ENCODE measurements at places on chromosomes 4 and X. TPM values are rescaled to one million over a fixed set of nuclear protein-coding genes. Genes with fewer than 3 reads are reported as not detected.
A peak's percentile ranks its signal among the peaks of the same experiment; 100 is the strongest.

GRCh38 chr4:171203425-171203824 is 609.8 kb upstream of the GALNTL6 start:
- no peak overlapping the region for H3K27ac ChIP-seq
- peak; percentile 20 for DNase-seq
- no peaks in the 10 kb centered on the region for H3K36me3 ChIP-seq
- H3K4me3 ChIP-seq: no peak overlapping the region
- H3K27me3 ChIP-seq: no peaks in the 10 kb centered on the region

GRCh38 chrX:110402091-110402849 is 43.6 kb downstream of the RTL9 start:
- H3K4me1 ChIP-seq: 0 out of 2 replicates have a peak, but pooled peaks cover 2% of the 10 kb centered on the region
- peak overlapping the region; percentile 20 for H3K27ac ChIP-seq
- no peak overlapping the region for H3K4me3 ChIP-seq

GRCh38 chrX:3052860-3053259 is 11.6 kb downstream of the ARSF start:
- H3K36me3 ChIP-seq: no peaks in the 10 kb centered on the region
- H3K27ac ChIP-seq: no peak overlapping the region
- no peaks in the 10 kb centered on the region for H3K4me1 ChIP-seq
- H3K27me3 ChIP-seq: no peaks in the 10 kb centered on the region
- no peak overlapping the region for H3K4me3 ChIP-seq
- DNase-seq: no peak

- H3K27me3 ChIP-seq: no peaks in the 10 kb centered on the region
- H3K4me3 ChIP-seq: no peak overlapping the region
- H3K36me3 ChIP-seq: no peaks in the 10 kb centered on the region
- DNase-seq: peak; percentile 47
- no peaks in the 10 kb centered on the region for H3K4me1 ChIP-seq
- no peak overlapping the region for H3K27ac ChIP-seq
These were observed 88.5 kb downstream of the KIT start for GRCh38 chr4:54746218-54746617.

GRCh38 chr4:189278597-189279165 is 662.0 kb upstream of the FRG1 start:
- H3K4me1 ChIP-seq: no peaks in the 10 kb centered on the region
- DNase-seq: no peak

DNA sequence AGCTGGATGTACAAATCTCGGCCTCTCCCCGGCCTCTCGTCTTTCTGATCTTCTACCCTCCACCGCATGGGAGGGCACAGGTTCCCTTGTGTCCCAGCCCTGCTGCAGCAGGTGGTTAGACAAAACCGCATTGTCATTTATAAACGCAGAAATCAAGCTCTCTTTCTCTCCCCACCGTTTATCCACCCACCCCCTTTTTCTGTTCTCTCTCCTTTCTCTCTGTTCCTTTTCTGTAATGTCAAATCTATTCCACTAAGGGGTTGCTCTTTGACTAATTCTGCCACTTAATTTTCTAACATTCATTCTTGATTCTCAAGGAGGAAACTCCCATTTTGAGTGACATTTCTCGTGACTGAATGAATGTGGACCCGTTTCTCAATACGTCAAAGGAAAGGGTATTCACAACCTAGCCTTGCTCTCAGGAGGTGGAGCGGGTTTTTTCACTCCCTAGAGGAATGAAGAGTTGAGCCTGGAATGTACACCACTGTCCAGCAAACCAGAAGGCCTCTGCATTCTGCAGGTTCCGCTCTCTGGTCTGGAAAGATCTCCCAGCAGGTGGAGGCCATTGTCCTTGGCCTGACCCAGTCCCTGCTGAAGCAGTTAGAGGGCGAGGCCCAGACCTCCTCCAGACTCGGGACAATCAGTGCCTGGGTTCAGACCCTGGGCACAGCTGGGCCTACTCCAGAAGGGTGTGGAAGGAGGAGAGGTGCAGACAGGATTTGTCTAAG is 70.9 kb upstream of the ENPP6 start:
- no peak overlapping the region for H3K4me3 ChIP-seq
- no peak overlapping the region for H3K27ac ChIP-seq
- no peaks in the 10 kb centered on the region for H3K27me3 ChIP-seq
- DNase-seq: no peak
- no peaks in the 10 kb centered on the region for H3K36me3 ChIP-seq
- H3K4me1 ChIP-seq: no peaks in the 10 kb centered on the region

DNA sequence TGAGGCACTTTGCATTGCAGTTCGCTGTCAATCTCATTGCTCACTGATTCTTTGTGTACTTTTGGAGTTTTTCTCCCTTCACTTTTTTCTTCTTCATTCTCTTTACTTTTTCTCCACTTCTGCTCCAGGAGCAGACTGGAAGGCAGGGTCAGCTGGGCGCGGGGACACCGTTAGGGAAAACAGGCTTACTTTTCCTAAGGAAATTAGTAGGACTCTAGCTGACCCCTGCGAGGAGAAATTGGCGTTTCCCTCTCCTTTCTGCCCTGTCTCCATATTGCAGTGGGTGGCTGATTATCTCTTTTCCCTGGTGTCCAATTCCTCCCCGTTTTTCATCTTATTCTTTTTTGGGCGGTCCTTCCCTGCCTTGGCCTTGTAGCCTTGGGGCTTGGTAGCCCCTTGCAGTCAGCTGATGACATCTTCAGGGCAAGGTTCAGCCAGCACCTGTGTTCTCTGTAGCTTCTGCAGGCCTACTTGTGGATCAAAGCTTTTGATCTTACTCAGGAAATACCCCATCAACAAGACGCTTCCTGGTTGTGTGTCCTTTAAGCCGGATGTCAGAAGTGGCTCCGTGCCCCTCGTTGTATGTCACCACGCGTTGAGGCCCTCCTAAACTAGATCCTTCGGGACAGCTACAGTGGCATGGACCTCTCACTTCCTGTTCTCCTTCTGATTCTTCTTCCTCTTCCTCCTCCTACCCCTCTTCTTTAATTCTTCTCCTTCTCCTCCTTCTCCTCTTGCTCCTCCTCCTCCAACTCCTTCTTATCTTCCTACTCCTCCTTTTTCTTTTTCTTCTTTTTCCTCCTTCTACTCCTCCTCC is 36.1 kb downstream of the NBDY start:
- H3K27me3 ChIP-seq: no peaks in the 10 kb centered on the region
- no peak overlapping the region for H3K4me3 ChIP-seq
- DNase-seq: no peak
- H3K4me1 ChIP-seq: no peaks in the 10 kb centered on the region
- no peak overlapping the region for H3K27ac ChIP-seq
- H3K36me3 ChIP-seq: no peaks in the 10 kb centered on the region

DNA sequence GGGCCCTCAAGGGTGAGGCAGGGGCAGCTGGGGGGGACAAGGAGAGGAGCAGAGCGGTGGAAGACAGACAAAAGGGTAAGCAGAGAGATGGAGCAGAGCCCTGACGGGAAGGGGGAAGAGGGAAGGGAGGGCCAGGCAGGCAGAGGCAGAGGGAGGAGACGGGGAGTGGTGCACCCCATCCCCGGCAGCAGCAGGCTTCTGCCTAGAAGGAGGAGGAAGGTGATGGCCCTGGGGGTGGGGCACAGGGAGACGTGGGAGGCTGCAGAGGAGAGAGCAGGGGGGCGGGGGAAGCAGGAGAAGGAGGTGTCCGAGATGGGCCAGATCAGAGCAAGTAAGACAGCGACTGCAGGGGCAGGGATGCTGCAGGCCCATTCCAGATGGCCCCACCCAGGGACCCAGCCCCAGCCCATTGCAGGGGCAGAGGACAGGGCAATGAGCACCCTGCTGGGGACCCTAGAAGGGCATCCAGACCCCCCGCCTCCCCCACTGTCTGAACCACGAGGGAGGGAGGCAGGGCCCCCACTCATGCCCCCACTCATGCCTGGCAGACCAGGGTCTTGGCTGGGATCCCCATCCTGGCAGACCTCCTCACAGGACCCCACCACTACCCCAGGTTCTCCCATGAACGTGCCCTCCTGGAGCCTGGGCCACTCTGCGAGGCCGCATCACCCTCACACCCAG is 2.7 kb downstream of the L1CAM start:
- no peak for DNase-seq
- no peaks in the 10 kb centered on the region for H3K36me3 ChIP-seq
- peak overlapping the region; percentile 92 for H3K27ac ChIP-seq
- H3K4me3 ChIP-seq: no peak overlapping the region

DNA sequence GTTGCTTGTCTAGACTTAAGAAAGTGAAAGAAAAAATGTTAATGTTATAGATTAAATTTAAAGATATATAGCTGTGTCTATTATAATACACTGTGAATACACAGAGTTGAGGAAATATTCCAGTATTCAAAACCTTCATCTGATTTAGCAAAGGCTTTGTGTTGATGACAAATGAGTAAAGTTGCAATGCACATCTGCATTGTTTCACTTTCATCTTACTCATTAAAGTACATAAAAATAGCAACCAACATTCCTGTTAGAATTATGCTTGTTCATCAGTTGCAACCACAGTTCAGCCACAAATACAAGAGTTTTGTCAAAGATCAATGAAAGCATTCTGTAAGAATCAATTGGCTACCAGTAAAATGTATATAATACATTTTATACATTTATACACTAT is 346.4 kb upstream of the SLC7A11 start:
- H3K36me3 ChIP-seq: no peaks in the 10 kb centered on the region
- H3K27me3 ChIP-seq: no peaks in the 10 kb centered on the region
- peaks cover 11% of the 10 kb centered on the region for H3K4me1 ChIP-seq
- H3K27ac ChIP-seq: no peak overlapping the region
- no peak overlapping the region for H3K4me3 ChIP-seq

DNA sequence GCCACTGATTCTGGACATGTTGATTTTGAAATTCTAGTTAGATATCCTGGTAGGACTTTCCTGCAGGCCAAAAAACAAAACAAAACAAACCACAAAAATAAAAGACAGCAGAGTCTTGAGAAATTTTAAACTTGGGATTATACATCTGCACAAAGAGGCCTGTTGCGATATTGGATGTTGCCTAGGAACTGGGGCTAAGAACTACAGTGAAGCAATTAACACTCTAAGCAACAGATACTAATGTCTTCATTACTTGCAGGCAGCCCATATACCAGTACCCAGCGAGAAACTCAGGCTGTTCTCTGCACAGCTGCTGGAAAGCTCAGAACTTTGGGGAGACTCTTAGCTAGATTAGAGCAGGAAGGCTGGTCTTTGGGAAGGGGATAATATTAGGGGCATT is 69.1 kb upstream of the SCOC start:
- H3K4me1 ChIP-seq: peaks cover 4% of the 10 kb centered on the region
- no peaks in the 10 kb centered on the region for H3K27me3 ChIP-seq
- no peak overlapping the region for H3K4me3 ChIP-seq
- no peak overlapping the region for H3K27ac ChIP-seq
- no peaks in the 10 kb centered on the region for H3K36me3 ChIP-seq

Gene SPANXA2
- total RNA-seq: not detected

Gene IL15
- total RNA-seq: 16.3 TPM

DNA sequence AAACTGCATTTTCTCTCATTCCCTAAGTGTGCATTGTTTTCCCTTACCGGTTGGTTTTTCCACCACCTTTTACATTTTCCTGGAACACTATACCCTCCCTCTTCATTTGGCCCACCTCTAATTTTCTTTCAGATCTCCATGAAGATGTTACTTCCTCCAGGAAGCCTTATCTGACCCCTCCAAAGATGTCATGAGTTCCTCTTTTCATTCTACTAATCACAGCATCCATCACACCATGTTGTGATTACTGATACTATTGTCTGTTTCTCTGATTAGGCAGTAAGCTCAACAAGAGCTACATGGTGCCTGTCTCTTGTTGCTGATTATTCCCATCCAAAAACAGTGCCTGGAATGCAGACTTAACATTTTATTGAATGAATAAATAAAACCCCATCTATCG is 2.9 kb upstream of the AFP start:
- no peak overlapping the region for H3K4me3 ChIP-seq
- no peaks in the 10 kb centered on the region for H3K27me3 ChIP-seq
- H3K27ac ChIP-seq: no peak overlapping the region
- no peaks in the 10 kb centered on the region for H3K36me3 ChIP-seq

Gene SPANXA1
- total RNA-seq: not detected

Gene GUF1
- 44.5 TPM for total RNA-seq

Gene GSX2
- 0.34 TPM for total RNA-seq

- no peaks in the 10 kb centered on the region for H3K36me3 ChIP-seq
- no peaks in the 10 kb centered on the region for H3K4me1 ChIP-seq
- no peak overlapping the region for H3K27ac ChIP-seq
- no peak overlapping the region for H3K4me3 ChIP-seq
These were observed 143.2 kb upstream of the ETNPPL start for GRCh38 chr4:108906006-108906405.

DNA sequence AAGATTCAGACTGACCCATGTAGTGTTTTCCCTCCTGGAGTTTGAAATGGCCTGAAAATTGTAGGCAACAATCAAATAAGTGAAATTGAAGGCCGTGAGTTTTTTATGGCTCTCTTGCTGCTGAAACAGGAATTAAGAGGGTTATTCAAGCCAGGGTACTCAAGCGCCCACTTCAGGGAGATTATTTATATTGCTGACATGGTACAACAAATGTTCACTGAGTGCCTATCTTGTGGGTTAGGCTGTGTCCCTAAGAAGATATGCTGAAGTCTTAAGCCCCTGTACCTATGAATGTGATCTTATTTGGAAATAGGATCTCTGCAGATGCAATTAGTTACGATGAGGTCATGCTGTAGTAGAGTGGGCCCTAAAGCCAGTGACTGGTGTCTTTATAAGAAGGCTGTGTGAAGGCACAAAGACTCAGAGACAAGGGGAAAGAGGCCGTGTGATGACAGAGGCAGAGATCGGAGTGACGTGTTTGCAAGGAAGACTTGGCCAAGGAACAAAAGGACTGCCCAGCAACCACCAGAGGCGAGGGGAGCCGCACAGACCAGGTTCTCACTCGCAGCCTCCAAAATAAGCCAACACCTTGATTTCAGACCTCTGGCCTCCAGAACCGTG is 72.9 kb downstream of the MED28 start:
- DNase-seq: peak; percentile 89
- peak overlapping the region; percentile 54 for H3K4me3 ChIP-seq
- H3K4me1 ChIP-seq: peaks cover 12% of the 10 kb centered on the region
- H3K36me3 ChIP-seq: no peaks in the 10 kb centered on the region
- no peaks in the 10 kb centered on the region for H3K27me3 ChIP-seq

GRCh38 chr4:98919996-98920395 is 8.9 kb downstream of the EIF4E start:
- no peak for DNase-seq
- peaks cover 39% of the 10 kb centered on the region for H3K36me3 ChIP-seq
- no peak overlapping the region for H3K27ac ChIP-seq
- H3K4me1 ChIP-seq: no peaks in the 10 kb centered on the region
- H3K27me3 ChIP-seq: no peaks in the 10 kb centered on the region

Gene RAB33B
- total RNA-seq: 7.7 TPM

GRCh38 chr4:104574371-104574770 is 79.7 kb upstream of the CXXC4 start:
- no peak overlapping the region for H3K4me3 ChIP-seq
- no peaks in the 10 kb centered on the region for H3K36me3 ChIP-seq
- H3K27ac ChIP-seq: no peak overlapping the region
- no peaks in the 10 kb centered on the region for H3K27me3 ChIP-seq
- no peak for DNase-seq

Gene SCFD2
- 25.3 TPM for total RNA-seq

- DNase-seq: no peak
- no peak overlapping the region for H3K27ac ChIP-seq
- no peaks in the 10 kb centered on the region for H3K27me3 ChIP-seq
- H3K4me3 ChIP-seq: no peak overlapping the region
These were observed 56.0 kb upstream of the BCLAF3 start for GRCh38 chrX:20046864-20047263.

All from SJCRH30 (cell line).